ENCODE measurements at places on chromosomes 5 and 9.

DNA sequence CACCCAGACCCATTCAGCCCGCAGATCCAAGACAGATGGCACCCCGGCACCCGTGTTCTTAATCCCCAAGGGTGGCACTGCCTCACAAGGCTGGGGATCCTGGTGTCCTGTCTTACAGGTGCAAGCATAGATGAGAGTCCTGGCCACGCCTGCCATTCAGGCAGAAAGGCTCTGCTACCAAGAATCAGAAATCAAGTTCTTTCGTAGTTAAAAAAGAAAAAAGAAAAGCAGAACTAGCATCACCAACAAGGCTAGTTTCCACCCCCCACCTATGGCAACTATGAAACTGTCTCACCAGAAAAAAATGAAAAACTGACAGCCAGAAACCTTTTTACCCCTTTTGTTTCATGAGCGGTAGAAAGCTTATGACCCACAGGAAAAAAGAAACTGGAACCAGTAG is 170.4 kb downstream of the SYK start:
- DNase-seq, result no peak

DNA sequence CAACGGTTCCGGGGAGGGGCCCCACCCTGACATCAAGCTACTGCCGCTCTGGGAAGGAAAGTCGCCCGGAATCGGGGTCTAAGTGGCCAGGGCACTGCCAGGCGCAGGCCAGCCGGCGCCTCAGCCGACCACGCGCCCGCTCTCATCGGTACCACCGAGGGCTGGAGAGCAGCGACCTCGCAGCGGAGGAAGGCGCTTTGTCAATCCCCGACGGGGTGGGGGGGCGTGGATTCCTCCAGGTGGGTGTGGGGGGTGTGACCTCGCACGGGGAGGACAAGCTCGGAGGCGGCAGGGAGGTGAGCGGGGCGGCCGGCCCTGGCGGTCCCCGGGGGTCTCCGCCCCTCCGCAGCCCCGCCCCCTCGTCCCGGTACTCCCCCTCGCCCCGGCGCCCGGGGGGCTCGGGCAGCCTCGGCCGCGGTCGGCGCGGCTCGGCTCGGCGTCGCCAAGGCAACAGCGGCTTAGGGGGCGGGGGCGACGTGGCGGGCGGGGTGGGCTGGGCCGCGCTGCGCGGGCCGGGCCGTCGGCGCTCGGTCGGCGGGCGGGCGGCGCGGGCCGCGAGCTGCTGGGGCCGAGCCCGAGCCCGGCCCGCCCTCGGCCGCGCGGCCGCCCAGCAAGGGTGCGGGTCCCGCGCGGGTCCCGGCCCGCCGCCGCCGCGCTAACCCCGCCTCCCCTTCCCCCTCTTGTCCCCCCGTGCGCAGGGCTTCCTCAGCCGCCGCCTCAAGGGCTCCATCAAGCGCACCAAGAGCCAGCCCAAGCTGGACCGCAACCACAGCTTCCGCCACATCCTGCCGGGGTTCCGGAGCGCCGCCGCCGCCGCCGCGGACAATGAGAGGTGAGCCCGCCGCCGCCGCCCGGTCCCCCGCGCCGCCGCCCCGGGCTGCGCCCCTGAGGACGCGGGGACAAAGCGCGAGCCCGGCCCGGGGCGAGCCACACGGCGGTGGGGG is 47.5 kb downstream of the DAB2IP start:
- peak; percentile 11 for DNase-seq

DNA sequence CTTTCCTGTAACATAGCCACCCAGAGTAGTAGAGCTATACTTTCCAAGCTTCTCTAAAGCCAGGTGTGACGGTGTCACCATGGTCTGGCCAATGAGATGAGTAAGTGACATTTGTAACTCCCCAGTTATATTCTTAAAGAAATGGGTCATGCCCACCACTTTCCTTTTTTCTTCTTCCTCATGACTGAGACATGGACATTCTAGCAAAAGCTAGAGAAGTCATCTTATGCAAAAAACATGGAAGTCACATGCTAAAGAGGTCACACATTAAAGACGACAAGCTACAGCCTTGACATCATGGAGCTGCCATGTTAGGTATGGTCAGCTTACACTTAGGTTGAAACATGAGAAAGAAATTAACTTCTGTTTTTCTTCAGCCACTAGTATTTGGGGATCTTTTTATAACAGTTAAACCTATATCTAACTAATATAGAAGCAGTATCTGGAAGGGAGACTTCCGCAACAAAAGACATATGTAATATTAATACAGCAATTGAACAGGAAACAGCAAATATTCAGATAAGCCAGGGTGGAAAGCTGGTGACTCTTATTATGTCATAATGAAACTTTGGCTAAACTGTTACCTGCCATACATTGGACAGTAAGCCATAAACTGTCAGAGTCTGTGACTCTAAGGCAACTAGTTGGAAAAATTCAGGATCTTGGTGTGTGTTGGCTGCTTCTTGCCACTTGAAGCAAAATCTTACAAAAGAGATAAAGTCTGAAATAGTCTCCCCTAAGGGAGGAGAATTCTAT is 54.7 kb upstream of the SNX2 start:
- DNase-seq, result no peak

DNA sequence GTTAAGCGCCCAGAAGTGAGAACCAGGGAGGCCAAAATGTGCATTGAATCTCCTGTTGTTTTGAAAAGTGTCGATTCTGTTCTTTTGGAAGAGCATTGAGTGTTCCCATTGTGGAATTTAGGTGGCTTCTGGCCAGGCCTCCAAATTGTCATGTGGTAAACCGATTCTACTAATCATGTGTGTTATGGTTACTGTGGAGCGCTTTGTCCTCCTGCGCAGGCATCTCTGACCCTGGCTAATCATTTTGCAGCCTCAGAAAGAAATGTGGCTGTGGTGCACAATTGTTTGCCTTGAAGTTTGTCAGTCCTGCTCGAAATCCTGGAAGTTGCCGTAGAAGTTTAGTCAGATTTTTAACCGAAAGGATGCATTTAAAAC is 121.3 kb downstream of the RASGRF2 start:
- no peak for DNase-seq

GRCh38 chr9:8652255-8652654 is 852.7 kb upstream of the DMAC1 start:
- DNase-seq, result no peak

DNA sequence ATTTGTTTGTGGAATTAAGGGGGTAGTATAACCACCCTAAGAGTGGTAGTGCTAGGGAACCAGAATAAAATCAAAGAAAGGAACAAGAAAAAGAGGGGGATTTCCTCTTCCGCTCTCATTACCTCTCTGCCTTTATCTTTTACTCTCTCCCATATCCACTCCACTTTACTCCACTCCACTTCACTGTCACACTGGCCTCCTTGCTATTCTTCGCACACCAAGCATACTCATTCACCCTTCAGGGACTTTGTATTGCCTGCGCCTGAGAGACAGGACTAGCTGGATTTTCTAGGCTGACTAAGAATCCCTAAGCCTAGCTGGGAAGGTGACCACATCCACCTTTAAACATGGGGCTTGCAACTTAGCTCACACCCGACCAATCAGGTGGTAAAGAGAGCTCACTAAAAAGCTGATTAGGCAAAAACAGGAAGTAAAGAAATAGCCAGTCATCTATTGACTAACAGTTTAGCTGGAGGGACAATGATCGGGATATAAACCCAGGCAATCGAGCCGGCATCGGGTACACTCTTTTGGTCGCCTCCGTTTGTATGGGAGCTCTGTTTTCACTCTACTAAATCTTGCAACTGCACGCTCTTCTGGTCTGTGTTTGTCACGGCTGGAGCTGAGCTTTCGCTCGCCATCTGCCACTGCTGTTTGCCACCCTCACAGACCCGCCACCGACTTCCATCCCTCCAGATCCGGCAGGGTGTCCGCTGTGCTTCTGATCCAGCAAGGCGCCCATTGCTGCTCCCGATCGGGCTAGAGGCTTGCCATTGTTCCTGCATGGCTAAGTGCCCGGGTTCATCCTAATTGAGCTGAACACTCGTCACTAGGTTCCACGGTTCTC is 121.8 kb downstream of the FAM170A start:
- no peak for DNase-seq

- no peak for DNase-seq
Measured at GRCh38 chr5:53161876-53162275, 52.3 kb upstream of the MOCS2 start.

DNA sequence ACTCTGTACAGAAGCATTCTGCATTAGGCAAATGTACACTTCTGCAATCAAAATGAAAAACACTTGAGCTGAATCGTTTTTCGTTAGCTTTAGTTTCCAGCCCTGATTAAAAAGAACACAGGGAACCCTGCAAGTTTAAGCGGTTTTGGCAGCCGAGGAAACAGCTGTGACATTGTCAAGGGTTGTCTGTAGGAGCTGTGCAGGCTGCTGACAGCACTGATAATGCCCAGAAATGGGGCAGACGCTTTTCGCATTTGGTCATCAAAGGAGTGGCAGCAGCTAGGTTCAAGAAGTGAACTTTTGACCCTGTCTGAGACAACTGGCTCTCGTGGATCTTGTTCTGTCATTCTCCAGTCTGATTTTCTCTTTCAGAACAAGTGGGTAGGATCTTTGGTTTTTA is 165.6 kb upstream of the CCDC152 start:
- DNase-seq, result no peak

GRCh38 chr9:134689321-134690181 is 47.9 kb downstream of the COL5A1 start:
- DNase-seq, result peak; percentile 8

- DNase-seq, result no peak
Measured at GRCh38 chr9:112166176-112167140, 8.6 kb downstream of the SUSD1 start.

GRCh38 chr5:148574167-148574566 is 80.2 kb downstream of the HTR4 start:
- no peak for DNase-seq

- DNase-seq, result no peak
Measured at GRCh38 chr9:101047848-101048397, 19.4 kb downstream of the PLPPR1 start.

GRCh38 chr5:2048664-2049063 is 165.9 kb upstream of the IRX4 start:
- DNase-seq, result no peak

DNA sequence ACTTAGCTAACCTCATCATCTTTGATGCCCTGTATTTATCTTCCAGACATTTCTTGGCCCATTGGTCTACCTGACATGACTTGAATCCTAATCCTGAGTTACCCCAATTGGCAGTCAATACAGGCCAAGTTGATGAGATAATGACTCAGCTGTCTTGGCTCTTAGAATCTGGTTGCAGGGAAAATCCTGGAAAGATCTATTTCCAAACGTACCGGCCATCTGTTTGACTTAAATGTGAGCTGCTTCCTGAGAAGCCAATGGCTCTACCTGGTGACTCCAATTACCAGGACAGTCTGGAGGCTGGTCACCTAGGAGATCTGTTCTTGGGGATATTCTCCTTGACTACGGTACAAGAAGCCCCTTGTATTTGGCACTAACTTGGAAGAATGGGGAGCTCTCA is 475.2 kb upstream of the BRINP1 start:
- no peak for DNase-seq
